Activated naive CD8-positive, alpha-beta T cell treated with anti-CD3 and anti-CD28 coated beads, Interleukin-2, amount 10 ng/mL, durations not matched to agents 7 days and 5 days (primary cell): ENCODE measurements at places on chromosomes 4 and X.

- no peaks in the 10 kb centered on the region for H3K36me3 ChIP-seq
- no peak overlapping the region for H3K27ac ChIP-seq
- H3K4me1 ChIP-seq, result no peaks in the 10 kb centered on the region
- DNase-seq, result no peak
- no peaks in the 10 kb centered on the region for H3K27me3 ChIP-seq
Measured at GRCh38 chr4:163568843-163569242, 74.4 kb downstream of the TMA16 start.

GRCh38 chr4:137083571-137084135, 448.6 kb downstream of the PCDH18 start:
- H3K4me1 ChIP-seq, result no peaks in the 10 kb centered on the region
- H3K36me3 ChIP-seq, result no peaks in the 10 kb centered on the region
- H3K27ac ChIP-seq, result no peak overlapping the region
- H3K27me3 ChIP-seq, result no peaks in the 10 kb centered on the region
- DNase-seq, result no peak

- H3K27me3 ChIP-seq, result no peaks in the 10 kb centered on the region
- no peak overlapping the region for H3K4me3 ChIP-seq
- no peak overlapping the region for H3K27ac ChIP-seq
Measured at GRCh38 chr4:119039779-119040178, 95.9 kb upstream of the MYOZ2 start.

GRCh38 chr4:34636623-34637022, 1607.7 kb downstream of the ARAP2 start:
- no peak overlapping the region for H3K27ac ChIP-seq
- no peaks in the 10 kb centered on the region for H3K4me1 ChIP-seq
- H3K36me3 ChIP-seq, result no peaks in the 10 kb centered on the region
- no peaks in the 10 kb centered on the region for H3K27me3 ChIP-seq

- H3K4me1 ChIP-seq, result peaks cover 7% of the 10 kb centered on the region
- peaks cover 4% of the 10 kb centered on the region for H3K27me3 ChIP-seq
- H3K36me3 ChIP-seq, result peaks cover 31% of the 10 kb centered on the region
- no peak overlapping the region for H3K4me3 ChIP-seq
Measured at GRCh38 chr4:139684351-139684750, 18.7 kb downstream of the MGST2 start.
